ENCODE measurements at places on chromosomes 3 and 15.
A peak's percentile ranks its signal among the peaks of the same experiment; 100 is the strongest.

- no peak for DNase-seq
These were observed 35.8 kb upstream of the SLC24A5 start for GRCh38 chr15:48084759-48085590.

GRCh38 chr15:59998305-59998949 is 5.7 kb upstream of the FOXB1 start:
- no peak for DNase-seq

DNA sequence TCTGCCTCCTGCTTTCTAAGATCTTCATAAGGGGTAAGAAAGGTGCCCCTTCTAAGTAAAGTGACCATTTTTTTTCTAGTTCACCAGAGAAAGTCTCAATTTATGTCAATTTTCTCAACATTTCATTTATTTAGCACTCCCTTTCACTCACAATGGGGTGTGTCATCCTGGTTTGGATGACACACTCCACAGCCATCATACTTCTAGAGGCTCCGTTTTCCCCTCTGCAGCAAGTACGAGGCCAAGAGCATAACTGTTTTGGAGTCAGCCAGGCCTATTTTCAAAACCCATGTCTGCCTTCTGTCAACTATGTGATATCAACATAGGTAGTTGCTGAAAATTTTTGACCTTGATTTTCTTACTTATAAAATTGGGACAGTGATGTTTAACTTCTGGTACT is 703.2 kb downstream of the NLGN1 start:
- DNase-seq: no peak

DNA sequence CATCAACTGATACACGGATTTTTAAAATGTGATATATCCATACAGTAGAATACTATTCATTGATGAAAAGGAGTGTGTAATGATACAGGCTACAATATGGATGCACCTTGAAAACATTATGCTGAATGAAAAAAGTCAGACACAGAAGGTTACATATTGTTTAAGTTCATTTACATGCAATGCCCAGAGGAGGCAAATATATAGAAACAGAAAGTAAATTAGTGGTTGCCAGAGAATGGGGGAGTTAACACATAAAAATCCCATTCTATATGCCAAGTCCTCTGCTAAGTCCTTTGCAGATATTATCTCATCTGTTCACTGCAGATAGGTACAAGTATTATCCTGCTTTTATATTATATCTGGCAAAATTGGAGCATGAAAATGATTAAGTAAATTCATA is 22.1 kb upstream of the CDIN1 start:
- DNase-seq: no peak

DNA sequence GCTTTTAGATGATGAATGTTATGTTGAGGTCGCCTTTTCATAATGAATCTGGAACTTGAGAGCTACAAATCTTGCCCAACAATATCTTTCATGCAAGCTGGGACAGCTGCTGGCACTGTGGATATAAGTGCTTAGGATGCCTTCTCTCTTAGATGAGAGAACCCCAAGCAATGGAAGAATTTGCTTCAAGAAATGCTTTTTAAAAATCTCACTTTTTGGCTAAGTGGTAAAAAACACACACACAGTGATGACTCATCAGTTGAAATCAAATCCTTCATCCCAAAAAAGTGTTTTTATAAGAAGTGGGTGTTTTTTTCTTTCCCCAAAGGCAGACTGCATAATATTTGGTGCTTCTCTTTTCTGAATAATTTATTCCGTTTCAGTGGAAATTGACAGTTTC is 38.4 kb upstream of the GALNT15 start:
- DNase-seq: no peak

DNA sequence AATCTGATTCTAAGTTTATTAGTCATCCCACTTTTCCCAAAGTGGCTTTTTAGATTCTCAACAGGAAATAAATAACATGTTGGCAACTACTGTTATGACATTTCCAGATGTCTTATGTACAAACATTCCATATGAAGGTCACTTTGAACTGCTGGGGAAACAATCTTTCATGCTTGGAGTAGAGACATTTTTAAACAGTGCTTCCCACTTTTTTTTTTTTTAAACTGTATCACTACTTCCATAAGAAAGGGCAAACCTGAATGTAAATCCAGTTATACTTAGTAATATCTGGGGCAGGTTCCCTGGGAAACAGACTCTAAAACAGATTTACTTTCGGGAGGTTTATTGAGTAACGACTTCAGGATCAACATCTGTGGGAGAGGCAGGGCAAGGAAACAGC is 473.8 kb downstream of the TAFA4 start:
- no peak for DNase-seq

DNA sequence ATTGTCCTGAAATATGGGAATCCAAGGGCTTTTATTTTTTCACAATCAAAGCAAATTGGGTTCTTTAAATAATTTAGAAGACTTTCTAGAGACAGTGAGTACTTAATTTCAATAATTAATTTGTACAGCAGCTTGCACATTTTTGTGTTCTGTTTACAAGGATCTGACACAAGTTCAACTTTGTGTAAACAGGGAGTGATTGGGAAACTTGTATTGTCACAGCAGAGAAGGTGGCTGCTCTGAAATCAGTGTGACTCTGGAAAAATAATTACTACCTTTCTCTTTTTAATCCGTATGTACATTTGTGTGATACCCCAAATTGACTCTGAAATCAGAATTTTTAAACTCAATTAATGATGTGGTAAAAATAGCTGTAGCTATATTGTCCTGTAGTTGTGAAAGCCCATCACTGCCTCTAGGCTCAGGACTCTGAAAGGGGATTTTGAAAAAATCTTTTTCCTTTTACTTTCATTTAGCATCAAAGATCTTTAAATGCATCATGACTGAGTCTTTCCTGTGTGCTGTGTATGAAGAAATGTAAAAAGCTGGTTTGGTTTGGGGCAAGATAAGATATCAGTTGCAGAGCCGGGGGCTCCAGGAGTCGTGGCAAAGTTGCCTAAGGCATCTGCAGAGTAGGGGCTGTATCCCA is 45.1 kb downstream of the MFSD1 start:
- no peak for DNase-seq

DNA sequence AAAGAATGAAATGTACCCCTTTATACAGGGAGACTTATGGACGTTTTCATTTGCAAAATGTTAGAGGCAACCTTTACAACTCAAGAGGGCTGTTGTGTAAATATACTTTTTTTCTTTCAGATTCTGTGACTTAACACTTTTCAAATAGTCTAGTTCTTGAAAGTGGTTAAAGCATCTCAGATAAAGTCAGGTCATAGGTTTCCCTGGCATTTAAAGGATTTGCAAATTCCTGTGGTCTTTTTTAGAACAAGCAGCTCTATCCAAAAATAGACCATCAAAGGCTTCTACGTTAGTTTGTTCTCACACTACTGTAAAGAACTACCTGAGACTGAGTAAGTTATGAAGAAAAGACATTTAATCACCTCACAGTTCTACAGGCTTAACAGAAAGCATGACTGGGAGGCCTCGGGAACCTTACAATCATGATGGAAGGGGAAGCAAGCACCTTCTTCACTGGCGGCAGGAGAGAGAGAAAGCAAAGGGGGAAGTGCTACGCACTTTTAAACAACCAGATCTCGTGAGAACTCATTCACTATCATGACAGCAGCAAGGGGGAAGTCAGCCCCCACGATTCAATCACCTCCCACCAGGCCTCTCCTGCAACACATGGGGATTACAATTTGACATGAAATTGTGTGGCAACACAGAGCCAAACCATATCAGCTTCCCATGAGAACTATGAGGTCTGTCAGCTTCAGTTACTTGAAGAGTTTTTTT is 23.3 kb upstream of the GABRR3 start:
- DNase-seq: no peak

DNA sequence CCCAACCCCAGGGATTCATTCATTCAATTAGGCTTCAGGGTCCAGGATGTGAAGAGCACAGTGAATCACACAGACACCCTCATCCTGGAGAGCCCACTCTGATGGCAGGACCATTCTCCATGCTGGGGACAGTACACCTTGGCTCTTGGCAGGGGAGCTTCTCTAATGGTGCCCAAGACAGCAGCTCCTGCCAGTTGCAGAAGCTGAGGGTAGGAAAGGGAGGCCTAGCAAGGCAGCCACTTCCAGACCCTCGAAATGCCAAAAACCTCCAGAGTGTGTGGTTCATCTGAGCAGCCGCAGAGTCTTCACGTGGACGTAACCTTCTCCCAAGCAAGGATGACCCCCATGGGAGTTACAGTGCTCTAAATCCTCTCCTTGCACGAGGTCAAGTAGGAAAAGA is 186.2 kb downstream of the XXYLT1 start:
- no peak for DNase-seq

DNA sequence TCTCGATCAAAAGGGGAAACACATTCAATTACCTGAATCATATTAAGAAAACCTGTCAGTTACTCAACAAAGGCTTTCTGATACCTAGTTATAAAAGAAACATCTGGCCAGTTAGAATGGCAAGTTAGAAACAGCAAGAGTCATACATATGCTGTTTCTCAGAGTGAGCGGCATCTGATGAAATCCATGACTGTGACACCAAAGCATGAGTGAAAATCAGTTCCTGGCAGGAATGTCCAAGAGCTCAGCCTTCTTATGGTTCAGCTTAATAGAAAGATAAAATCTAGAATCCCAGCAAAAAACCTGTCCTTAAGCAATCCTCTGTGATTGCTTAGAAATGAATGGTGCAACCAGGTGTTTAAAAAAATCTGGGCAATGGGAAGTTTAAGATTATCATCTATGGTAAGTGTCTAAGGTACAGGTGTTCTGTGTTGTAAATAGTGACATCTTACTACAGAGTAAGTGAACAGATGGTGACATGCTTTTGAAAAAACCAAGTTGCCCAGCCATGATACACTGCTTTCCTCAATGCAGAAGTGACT is 18.8 kb downstream of the B4GALT4 start:
- DNase-seq: no peak

GRCh38 chr3:141663993-141664392 is 74.1 kb upstream of the RNF7 start:
- DNase-seq: no peak

DNA sequence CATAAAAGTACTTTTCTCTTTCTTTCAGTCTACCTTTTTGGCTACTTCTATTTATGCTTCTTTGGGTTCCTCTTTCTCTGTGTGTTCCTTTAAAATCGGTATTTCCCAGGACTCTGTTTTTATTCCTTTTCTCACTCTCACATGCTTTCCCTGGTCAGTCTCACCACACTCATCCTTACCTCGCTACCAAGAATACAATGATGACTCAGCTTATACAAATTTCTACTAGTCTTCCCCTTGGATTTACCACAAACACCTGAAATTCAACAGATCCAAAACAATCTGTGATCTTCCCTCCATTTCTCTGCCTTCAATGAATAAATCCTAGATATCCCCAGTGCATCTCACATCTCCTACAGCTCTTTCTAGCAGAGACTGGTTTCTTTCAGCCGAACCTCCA is 52.9 kb downstream of the TUBGCP4 start:
- no peak for DNase-seq

GRCh38 chr3:24725514-24726255 is 231.0 kb upstream of the THRB start:
- no peak for DNase-seq

GRCh38 chr3:28751864-28752263 is 403.2 kb upstream of the AZI2 start:
- no peak for DNase-seq

- no peak for DNase-seq
These were observed 211.1 kb downstream of the P3H2 start for GRCh38 chr3:189909573-189909972.

DNA sequence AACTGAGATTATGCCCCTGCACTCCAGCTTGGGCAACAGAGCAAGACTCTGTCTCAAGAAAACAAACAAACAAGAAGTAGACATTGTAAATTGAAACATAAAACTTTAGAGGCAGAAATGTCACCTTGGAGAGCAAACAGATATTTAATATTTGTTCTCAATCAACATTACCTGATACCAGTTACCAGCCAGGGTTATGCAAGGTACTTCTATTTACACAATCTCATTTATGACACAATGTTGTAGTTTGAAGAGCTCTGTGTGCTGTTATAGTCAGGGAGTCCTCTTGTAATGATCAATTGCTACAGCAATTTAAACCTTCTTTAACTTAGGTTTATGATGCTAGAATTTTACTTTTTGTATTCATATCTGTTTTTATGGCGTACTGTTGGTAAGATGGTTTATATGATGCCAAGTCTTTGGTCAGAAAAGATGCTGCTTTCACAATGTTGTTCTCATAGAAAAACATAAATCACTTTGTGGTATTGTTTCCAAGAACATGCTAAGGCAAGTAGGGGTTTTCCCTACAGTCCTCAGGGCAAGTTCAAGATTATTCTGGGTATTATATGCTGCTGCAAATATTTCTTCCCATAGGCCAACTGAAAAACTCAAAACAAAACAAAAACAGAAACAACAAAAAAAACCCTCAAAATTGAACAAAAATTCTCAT is 173.5 kb downstream of the TNIK start:
- no peak for DNase-seq

- DNase-seq: peak; percentile 20
These were observed 21.8 kb downstream of the MGLL start for GRCh38 chr3:127800508-127800907.

DNA sequence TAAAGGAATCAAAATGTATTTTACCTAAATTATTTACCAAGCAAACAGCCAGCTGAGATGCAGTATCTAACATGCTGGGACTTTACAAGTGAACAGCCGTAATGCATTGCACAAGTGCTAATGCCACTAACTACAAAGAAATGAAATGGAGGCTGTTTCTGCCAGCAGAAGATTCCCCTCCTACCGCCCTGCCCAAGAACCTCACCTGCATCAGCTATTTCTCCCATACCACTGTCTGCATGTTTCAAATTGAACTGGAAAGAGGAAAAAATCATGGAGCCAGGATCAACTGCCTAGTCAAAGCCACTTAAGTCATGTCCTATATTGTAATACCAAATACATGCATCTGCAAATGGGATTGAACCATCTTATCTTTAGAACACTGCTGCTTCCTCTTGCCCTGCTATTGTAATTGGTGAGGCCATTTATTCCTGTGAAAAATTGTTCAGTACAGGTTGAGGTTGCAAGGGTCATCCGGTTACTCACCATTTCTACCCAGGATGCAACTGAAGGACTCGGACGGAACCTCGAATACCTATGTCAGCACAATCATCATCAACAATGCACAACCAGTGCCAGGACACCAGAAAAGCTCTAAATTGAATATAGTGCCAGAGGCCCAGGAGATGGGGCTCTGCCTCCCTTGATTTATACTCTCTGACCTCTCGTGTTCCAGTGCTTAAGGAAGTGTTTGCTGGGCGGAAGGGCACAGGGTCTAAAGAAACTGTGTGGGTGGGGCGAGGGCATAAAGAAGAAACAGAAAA is 27.5 kb downstream of the ANXA2 start:
- no peak for DNase-seq

DNA sequence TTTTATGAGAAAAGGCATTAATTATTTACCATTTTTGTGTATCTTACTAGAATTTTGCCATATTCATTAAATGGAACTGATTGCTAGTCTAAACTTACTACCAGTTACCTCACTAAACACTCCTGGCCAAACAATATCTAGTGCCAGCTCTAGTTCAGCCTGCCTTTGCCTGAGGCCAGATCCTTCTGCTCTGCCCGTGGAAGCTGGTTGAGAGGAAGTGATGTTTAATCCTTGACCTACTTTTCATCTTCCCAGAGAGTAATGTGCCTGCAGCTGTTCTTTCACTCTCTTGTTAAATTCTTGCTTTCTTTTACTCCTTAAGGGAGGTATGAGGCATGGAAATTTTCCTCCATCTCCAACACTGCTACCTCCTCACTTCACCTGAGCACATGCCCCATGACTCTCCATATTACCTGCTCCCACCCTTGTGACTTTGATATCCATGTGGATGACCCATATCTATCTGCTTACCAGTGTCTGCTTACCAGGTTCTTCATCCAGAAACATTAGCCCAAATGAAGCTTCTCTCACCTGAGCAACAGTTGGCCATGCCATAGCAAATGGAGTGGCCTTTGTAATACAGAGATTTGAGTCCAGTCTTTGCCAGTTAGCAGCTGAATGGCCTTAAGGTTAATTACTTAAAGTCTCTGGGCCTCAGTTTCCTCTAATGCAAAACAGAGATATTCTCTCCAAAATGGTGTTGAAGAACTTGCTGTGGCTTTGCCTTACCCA is 53.4 kb downstream of the UBE2E1 start:
- DNase-seq: no peak
